ENCODE measurements at places on chromosomes 3 and 15.

- DNase-seq = no peak
Measured at GRCh38 chr3:165669967-165670366, 167.3 kb downstream of the BCHE start.

GRCh38 chr3:1183320-1184048, 90.7 kb downstream of the CNTN6 start:
- DNase-seq = no peak

- DNase-seq = no peak
Measured at GRCh38 chr15:58232281-58233065, 94.3 kb downstream of the AQP9 start.

DNA sequence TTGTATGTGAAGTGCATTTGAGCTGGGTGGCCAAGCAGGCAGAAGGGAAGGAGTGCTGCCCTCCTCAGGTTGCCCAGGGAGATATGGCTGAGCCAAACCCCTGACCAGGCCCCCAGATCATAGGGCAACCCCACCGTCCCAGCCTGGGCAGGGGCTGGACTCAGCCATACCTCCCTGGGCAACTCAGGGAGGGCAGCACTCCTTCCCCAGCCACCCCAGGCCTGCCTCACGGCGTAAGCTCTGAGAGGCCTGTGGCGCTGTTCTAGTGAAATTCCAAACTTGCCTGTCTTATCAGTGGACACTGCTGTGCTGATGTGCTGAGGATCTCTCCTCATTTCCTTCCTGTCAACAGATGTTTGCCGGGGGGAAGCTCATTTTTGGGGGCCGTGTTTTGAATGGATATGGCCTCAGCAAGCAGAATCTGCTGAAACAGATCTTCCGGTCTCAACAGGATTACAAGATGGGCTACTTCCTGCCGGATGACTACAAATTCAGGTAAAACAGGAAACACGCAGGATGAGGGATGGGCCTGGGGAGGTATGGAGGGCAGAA, 57.6 kb upstream of the FGD5 start:
- no peak for DNase-seq

DNA sequence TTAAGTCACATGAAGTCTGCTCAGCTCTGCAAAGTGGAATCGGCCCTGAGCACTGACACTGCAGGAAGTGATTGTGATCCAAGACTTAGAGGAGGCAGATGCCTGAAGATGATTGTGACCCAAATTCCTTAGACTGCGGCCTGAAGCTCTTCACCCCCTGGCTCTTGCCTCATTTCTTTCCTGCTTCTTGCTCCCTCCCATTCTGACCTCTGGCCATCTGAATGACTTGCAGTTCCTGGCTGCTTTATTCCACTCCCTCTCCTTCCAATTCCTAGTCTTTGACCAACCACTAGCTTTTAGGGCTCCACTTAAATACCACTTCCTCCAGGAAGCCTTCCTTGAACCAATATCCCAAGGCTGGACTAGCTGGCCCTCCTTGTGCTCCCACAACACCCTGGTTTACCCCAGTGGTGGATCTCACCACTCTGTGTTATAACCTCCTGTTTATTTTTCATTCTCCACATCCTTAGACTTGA, 9.9 kb upstream of the EPB42 start:
- no peak for DNase-seq

GRCh38 chr3:43319794-43320193, 33.5 kb downstream of the SNRK start:
- DNase-seq = no peak

DNA sequence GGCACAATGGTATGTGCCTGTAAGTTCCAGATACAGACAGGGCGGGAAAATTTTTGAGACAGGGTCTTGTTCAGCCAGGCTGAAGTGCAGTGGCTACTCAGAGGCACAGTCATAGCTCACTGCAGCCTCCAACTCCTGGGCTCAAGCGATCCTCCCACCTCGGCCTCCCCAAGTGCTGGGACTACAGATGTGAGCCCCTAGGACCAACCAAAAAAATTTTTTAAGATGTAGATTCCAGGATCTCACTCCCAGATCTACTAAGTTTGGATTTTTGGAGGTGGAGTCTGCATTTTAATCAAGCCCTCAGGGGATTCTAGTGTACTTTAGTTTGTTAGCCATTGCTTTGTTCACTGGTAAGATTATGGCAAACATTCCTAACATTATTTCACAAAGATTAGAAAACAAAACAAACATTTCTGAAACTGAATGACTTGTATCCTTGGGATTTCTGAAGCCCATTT, 2.7 kb downstream of the LIPH start:
- DNase-seq = no peak

DNA sequence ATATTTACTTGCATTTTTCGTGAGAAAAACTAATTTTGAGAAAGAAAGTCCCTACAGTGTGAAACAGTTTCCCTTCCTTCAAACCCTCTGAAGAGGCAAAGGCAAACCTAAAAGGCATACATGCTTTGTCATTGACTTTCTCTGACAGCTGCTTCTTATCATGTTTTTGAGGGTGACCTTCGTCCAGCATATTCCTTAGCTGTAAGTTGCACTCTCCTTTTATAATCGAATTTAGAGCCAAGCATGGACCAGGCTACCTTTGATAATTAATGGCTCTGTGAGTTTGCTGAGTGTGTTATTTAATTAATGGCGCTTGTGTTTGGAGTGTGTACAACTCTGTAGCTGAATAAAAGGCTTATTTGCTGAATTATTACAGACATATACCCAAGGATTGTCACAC, 684.2 kb upstream of the CFAP20DC start:
- no peak for DNase-seq

GRCh38 chr15:61659566-61660190, 400.6 kb downstream of the VPS13C start:
- DNase-seq = no peak

DNA sequence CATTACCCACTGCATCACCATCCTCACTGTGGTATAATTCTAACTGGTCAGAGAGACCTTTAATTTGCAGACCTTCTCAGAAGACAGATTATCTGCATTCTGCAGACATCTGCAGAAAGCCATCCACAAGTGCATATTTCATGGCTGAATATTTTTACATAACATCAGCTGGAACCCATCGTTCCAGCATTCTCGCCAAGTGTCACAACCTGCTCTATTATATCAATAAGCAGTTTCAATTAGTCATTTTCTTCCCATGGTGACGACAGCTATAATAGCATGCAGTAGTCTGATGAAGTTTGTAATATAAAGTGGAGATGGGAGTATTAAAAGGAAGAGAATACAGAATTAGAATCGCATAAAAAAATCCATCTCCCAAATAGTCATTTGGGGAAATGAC, 334.7 kb downstream of the FHIT start:
- DNase-seq = no peak

DNA sequence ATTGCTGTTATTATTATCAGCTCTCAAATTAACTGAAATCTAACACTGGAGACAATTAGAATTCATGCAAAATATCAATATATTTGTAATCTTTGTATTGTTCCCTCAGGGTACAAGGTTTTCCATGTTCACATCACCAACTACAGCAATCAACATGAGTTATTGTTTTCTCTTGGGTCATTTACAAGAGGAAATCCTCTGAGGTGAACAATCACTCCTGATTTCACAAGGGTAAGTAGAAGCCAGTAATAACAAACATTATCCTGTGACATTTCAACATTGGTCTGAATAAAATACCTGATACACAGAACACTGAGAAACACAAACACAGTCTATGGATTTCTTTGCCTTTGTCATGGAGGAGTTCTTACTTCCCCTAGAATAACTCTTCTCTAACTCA, 174.0 kb downstream of the SUCNR1 start:
- no peak for DNase-seq

DNA sequence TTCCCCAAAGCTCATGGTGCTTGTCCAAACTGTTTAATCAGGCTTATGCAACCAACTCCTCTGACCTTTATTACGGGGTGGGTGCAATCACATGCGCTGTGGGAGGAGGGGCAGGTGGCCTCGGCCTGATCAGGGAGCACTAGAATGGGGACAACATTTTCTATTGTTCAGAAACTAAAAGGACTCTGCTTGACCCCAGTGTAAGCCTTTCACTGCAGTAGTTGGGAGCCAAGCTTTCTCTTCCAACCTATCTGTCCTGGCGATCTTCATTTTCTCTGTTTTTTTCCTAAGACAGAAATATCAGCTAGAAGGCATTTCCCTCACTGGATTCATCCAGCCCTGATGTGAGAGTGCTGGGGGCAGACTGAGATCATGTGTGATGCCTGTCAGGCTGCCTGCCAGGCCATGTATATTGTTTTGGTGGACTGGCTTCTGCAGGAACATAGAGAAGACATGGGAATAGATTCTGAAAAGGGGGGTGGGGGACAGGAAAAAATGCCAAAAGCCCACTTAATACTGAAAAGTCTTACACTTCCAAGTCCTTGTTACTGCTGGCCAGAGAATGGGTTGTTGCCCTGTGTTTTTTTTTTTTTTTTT, 627.0 kb upstream of the TBL1XR1 start:
- no peak for DNase-seq

GRCh38 chr15:25543196-25543595, 104.4 kb upstream of the UBE3A start:
- no peak for DNase-seq

DNA sequence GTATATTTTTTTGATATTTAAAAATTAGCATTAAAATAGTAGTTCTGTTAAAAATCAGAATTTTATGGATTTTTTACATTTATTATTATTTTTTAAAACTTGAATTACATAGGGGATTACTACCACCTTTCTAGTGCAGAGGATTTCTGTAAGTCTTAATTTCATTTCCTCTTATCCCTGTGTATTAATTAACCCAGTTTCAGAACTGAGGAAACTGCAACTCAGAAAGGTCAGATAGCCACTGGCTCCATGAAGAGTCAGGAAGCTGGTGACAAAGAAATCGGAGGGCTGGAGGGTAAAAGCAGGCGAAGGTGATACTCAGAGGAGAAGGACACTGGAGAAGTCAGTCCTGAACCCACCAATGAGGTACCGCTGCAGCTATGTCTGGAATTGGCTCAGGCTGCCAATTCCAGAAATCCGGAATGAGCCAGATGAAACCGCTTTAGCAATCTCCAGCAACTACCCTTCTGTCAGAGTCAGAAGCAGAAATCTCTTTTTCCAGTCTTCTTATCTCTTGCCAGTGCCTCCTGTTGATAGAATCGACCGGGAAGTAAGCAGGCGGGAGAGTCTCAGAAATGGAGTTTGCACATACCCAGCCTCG, 308.5 kb downstream of the SV2B start:
- DNase-seq = no peak

DNA sequence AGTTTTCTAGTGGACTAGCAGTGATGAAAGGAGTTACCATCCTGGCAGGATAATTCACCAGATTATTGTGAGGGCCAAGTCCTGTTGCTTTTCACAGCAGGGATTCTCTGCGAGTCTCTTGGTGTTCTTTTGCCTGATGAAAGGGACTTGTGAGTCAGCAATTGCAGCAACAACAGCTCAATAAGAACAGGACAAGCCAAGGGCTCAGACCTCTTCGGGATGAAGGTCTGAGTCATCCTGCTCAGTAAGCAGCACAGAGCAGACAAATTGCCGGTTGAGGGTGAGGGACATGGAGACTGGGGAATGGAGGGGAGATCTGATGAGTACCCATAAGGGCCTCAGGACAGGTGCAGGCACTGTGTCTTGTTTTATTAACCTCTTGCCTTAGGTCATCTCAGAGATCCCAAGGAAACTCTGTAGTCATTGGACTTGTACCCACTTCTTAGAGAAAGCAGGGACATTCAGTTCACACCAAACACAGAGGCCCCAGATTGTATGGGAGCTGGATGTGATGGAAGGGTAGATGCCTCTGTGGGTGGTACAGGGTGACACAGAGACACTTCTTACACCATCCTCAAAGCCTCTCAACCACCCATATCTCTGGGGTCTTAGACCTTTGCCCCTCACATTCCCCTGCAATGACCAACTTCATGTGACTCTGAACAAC, 173.8 kb upstream of the TLE3 start:
- DNase-seq = no peak

DNA sequence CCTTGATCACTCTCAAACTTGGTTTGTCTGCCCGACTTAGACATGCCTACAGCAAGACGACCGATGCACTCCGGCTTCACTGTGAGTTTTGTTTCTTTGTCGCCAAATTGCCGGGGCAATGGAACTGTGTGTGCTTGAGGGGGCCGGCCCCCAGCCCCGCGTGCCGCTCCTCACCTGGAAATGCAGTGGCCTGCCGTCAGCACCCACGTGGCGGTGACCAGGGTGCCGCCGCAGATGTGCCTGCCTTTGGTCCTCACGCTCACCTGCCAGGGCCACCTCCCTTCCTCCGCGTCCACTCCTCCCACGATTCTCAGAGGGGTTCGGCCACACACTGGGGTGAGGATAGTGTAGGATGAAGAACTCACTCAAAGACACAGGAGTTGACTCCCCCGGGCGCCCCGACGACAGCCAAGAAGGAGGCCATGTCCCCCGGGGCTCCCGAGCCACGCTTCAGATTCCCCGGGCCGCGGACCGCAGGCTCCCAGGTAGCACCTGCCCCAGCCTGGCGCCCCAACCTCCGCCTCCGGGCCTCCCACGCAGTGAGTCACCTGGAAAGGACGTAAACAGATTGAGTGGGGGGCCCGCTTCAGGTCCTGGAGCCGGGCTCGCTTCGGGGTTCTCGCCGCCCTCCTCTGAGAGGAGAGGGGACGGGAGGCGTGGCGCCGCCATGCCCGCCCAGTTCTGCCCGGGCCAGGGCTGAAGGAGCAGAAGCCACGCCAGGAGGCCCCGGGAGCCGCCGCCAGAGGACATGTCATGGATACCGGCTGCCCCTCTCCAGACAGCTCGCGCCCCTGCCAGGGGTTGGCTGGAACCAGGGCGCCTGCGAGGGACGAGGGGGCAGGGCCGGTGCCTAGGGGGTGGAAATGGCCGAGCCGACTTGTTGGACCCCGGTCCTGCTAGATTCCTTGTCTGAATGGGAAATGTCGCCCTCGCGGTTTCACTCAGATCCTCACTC, 29.6 kb downstream of the MYL3 start:
- DNase-seq = no peak

DNA sequence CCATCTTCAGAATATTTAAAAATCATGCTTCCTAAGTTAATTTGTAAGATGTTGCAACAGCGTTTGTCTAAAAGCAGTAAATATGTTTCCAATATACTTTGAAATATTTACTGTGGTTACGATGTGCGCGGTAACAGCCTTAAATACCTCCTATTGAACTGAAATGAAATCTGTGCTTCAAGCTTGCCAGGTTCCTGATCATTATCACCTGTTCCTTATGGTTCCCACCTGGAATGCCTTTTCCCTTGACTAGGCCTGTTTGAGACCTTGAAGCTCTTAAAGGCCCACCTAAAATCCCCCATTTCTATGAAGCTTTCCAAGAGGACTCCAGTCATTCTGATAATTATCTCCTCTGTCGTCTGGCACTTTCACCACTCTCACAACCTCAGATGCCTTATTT, 146.7 kb downstream of the NAALADL2 start:
- no peak for DNase-seq

- DNase-seq = no peak
Measured at GRCh38 chr15:44029940-44030568, 165.0 kb downstream of the FRMD5 start.

DNA sequence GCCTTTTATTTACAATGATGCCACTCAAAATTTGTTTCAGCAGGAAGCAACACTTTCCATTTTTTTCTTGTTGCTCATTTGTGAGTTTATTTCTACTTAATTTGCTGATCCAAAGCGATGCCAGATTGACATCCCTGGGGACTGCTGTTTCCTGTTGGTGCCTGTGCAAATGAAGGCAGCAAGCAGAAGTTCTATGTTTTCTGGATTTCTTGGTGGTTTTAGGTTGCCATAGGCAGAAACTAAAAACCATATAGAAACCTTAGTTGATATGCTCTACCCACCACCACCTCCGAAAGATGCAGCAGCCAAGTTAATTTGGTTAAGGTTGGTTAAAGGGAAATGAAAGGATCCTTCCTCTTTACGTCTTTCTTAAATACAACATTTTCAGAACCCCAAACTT, 356.2 kb downstream of the RBMS3 start:
- no peak for DNase-seq

- no peak for DNase-seq
Measured at GRCh38 chr3:158210067-158210466, 100.2 kb downstream of the RSRC1 start.
